ENCODE measurements at places on chromosomes 5 and 9. TPM values are rescaled to one million over a fixed set of nuclear protein-coding genes. Genes with fewer than 3 reads are reported as not detected.

DNA sequence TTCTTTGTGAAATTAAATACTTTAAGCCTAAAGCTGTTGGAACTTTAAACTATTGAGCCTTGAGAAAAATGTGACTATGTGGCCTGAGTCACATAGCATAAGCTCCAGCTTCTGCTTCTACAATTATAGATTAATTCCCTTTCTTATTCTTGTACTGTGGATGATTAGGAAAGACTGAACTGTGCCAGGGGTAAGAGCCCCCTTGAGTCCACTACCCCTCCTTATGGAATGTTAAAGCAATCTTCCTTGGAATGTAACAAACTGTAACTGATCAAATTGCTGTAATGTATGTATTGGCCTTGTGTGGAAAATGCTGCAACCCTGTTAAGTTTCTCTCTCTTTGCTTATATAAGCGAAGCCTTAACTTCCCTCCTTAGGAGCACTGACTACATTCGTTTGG lies 273.2 kb downstream of the FAM170A start:
- DNase-seq: no peak

Gene NPR2
- total RNA-seq: 24.9 TPM

- DNase-seq: no peak
These were observed 598.0 kb upstream of the RGMB start for GRCh38 chr5:98175474-98175873.

- no peak for DNase-seq
These were observed 92.8 kb upstream of the RAD23B start for GRCh38 chr9:107190061-107190935.

DNA sequence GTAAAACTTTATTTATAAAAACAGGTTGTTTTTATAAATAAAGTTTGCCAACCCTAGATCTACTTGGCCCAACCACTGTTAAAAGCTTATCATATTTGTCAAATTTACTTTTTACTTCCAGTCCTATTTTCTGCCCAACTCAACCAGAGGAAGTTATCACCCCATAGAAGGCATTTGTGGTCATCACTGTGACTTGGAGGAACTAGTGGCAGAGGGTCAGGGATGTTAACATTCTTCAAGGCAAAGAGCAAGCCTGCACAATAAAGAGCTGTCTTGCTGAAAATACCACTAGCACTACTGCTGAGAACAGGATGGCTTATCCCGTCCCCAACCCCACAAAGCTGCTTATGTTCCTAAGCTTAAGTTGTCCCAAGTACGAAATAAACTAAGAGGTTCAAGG lies 22.3 kb downstream of the TTC33 start:
- no peak for DNase-seq

GRCh38 chr9:5435912-5436311 lies 1.8 kb downstream of the PLGRKT start:
- no peak for DNase-seq

Gene FAM78A
- total RNA-seq: 2.7 TPM

DNA sequence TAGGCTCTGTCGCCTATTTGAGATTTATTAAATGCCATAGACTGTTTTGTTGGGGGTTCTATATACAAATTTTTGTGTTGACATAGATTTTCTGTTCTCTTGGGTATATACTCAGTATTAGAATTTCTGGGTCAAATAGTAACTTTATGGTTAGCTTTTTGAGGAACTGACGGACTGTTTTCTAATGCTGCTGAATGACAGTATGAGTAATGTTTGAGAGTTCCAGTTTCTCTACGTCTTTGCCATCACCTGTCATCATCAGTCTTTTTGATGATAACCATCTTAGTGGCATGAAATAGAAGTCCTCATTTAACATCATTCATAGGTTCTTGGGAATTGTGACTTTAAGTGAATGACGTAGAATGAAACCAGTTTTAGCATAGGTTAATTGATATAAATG lies 60.1 kb downstream of the CCDC171 start:
- no peak for DNase-seq

GRCh38 chr9:131391020-131391419 lies 2.9 kb upstream of the PRRC2B start:
- no peak for DNase-seq

- no peak for DNase-seq
These were observed 16.7 kb upstream of the GPBP1 start for GRCh38 chr5:57157131-57157530.

Gene ENTREP1
- 24.2 TPM for total RNA-seq

All from spinal cord (tissue), 10 donors.